ENCODE measurements at places on chromosomes 6 and 20.

- DNase-seq: no peak
Observed at GRCh38 chr20:44566811-44567210, 15.6 kb upstream of the PKIG start.

- DNase-seq: no peak
Observed at GRCh38 chr6:123420512-123420911, 216.2 kb downstream of the TRDN start.

- DNase-seq: peak; percentile 81
Observed at GRCh38 chr6:113103634-113104361, 753.3 kb upstream of the MARCKS start.

- no peak for DNase-seq
Observed at GRCh38 chr6:146594495-146594894, 4.3 kb upstream of the ADGB start.

- no peak for DNase-seq
Observed at GRCh38 chr20:19249106-19249879, 36.9 kb downstream of the SLC24A3 start.

- peak; percentile 32 for DNase-seq
Observed at GRCh38 chr6:166633732-166634535, 6.9 kb upstream of the RPS6KA2 start.

GRCh38 chr6:132962936-132963868 lies 148.8 kb downstream of the RPS12 start:
- DNase-seq: peak; percentile 51

DNA sequence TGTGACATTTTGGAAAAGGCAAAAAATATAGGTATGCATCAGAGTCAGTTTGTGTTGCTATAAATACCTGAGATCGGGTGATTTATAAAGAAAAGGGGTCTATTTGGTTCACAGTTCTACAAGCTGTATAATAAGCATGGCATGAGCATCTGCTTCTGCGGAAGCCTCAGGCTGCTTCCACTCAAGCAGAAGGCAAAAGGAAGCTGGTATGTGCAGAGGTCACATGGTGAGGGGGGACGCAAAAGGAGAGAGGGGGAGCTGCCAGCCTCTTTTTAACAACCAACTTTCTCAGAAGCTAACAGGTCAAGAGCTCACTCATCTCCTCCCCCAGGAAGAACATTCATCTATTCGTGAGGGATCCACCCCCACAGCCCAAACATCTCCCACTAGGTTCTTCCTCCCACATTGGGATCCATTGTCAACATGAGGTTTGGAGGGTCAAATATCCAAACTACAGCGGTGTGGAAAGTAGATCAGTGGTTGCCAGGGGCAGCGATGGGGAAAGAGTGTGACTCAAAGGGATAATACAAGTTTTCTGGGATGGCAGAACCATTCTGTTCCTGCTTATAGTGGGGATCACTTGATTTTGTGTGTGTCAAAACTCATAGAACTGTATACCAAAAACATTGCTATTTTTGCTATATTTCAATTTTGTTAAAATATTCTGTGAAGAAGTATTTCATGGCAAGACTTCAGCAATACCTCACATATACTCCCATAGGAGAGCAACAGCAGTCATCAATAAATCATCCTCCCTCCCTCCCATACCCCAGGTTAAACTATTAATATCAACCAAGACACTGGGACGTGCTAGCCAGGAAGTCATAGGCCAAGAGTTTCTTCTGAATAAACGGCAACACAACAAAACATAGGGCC lies 9.9 kb upstream of the FAM50B start:
- DNase-seq: peak; percentile 60

GRCh38 chr6:16688984-16689636 lies 72.2 kb downstream of the ATXN1 start:
- DNase-seq: peak; percentile 84

GRCh38 chr20:16035576-16035975 lies 537.7 kb downstream of the KIF16B start:
- no peak for DNase-seq

DNA sequence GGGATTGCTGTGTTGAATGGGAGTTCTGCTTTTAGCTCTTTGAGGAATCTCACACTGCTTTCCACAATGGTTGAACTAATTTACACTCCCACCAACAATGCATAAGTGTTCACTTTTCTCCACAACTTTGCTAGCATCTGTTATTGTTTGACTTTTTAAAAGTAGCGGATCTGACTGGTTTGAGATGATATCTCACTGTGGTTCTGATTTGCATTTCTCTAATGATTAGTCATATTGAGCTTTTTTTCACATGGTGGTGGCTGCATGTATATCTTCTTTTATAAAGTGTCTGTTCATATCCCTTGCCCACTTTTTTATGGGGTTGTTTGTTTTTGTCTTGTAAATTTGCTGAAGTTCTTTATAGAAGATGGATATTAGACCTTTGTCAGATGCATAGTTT lies 588.3 kb upstream of the ADGRB3 start:
- DNase-seq: no peak

GRCh38 chr6:89637960-89638319 lies 607 bp downstream of the LYRM2 start:
- DNase-seq: no peak

DNA sequence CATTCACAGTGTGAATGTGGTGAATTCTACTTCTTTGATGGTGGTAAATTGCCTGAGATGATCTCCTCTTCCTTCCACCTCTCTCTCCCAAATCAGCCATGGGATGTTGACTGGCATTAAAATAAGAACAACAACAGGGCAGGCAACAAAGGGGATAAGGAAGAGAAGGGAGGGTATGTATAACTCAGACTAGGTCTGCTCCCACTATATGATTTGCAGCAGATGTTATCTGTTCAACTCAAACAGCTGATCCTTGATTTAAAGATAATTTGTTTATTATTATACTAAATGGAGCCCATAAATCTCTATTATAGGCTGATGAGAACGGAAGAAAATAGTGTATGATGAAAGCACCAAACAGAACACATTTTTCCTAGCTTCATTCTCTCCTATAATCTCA lies 262.0 kb downstream of the BTBD3 start:
- no peak for DNase-seq

DNA sequence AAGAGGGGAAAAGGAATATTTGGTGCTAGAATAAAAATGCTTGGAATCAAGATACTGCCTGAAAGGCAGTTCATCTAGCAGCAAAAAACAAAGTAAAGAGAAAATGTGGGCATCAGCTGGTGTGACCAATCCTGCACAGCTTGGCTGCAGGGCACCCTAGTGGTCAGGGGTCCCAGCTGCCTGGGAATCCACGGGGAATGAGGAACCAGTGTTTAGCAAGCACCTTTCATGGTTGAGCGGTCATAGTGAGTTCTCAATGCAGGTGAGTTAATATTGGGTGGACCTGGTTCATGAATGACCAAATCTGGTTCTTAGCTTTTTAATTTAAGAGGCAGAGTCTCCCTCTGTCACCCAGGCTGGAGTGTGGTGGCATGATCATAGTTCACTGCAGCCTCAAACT lies 53.3 kb downstream of the CAP2 start:
- DNase-seq: no peak

DNA sequence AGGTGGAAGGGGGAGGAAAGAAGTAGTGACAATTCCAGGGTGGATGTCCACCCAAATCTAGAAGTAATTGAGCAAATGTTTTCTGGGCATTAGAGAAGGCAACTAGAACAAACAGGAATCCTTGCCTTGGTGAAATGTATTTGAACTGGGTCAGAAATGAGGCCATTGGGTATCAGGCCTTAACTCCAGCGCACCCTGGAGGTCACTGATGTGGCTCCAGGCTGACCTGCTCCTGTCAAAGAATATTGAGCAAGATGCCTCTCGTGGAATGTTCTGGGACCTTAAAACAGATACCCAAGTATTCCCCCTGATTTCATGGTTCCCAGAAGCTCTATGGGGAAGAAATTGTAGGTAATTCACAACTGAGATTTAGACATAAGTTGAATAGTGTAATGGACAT lies 6.9 kb downstream of the HLA-DPB1 start:
- DNase-seq: no peak

DNA sequence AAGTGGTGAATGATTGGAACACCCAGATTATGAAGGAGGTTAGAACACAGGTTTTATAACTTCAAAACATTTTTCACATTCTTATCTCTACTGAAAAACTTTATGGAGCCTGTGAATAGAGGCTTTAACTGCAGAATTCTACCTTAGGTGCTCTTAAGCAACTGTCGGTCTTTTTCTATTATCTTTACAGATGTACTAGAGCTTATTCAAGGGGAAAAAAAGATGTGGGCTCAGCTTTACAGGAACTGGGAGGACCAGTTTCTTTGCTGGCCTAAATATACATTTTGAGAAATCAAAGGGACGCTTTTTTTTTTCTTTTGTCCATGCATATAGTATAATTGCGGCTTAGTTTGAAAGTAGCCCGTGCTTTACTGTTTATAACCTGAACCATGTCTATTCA lies 58.9 kb downstream of the UST start:
- DNase-seq: no peak

GRCh38 chr6:32152769-32153563 lies 975 bp upstream of the PPT2 start:
- DNase-seq: peak; percentile 60

GRCh38 chr20:44714701-44715498 lies at the start of gene CCN5:
Gene CCN5 (plus strand): TSS chr20:44715369. CDS start chr20:44715391, 22 bp downstream.
- DNase-seq: peak; percentile 83

- DNase-seq: no peak
Observed at GRCh38 chr6:16576451-16577368, 184.6 kb downstream of the ATXN1 start.

GRCh38 chr20:64239449-64240242 lies 15.9 kb upstream of the PCMTD2 start:
- no peak for DNase-seq

DNA sequence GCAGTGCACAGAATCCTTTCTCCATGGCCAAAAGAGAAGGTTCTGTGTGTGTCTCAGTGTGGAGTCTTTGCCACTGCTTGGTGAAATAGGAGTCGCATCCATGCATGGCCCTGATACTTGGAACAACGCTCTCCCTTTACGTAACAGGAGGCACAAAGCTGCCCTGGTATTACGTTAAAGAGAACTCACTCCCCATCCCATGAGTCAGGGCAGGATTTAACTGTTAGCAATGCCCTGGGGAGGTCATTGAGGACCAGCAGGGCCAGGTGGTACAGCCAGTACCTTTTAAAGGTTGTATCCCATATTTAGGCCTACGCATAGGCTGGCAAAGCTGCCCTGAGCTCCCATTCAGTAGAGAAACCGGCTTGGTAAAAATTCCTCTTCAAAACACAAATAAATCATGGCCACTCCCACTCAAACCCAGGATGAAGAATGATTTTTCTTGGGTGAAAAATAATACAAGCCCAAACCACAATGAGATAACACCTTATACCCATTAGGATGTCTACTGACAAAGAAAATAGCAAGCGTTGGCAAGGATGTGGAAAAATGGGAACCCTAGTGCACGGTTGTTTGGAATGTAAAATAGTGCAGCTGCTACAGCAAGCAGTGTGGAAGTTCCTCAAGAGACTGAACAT lies 37.1 kb downstream of the MYLK4 start:
- no peak for DNase-seq

DNA sequence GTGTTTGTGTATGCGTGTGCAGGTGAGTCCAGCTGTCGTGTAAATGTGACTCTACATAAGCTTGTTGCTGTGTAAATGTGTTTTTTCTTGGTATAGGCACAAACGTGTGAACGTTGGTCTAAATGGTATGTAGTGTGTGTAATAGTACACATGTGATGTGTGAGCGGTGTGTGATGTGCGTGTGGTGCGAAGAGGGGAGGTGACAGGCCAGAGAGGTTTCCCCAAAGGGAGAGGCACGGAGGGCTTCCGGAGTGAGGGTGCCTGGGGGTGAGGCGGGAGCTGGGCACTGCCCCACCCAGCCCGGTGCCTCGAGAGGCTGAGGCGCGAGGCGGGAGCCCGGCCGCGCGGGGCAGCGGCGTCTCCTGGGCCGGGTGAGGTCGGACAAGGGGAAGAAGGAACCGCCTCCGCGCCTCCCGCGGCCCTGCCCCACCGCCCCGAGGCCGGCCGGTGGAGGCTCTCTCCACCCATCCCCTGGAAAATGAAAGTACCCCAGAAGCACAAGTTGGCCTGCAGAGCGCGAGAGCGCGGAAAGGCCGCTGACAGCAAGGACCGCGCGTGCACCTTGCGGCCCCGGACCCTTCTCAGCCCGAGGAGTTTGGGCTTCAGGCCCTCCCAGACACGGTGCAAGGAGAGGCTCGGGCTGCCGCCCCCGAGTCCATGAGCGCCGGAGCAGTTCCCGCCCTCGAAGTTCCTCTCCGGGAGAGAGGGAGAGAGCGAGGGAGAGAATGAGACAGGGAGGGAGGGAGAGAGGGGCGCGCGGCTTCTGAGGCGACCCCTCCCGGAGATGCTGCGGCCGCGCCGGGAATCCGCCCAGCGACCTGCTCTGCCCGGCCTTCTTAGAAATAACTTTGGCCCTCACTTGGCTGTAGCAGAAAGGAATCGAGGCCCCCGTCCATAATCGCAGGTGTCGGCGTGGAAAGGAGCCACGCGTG lies 43.2 kb upstream of the OSTM1 start:
- peak; percentile 57 for DNase-seq

DNA sequence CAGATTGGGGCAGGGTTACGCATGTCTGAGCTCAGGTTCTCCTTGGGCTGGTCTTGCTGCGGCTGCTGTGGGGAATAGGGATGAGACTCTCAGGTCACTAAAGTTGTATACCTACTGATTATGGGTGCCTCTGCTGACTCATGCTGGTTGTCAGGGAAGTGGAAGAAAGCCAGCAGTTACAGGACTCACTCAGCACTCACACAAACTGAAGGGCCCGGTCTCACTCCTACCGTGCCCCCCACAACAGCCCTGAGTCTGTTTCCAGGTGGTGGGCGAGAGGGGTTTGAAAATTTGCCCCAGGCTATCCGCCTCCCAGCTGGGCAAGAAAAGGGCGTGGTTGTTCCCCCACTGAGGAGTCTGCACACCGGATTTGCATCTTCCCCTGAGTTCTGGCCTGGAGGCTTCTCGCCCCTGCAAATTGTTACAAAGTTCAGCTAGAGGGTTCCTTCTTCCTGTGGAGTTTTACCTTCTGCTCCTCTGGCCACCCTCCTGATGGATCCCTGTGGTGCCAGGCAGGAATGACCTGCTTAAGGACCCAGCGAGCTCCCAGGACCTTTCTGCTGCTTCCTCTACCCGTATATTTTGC lies 659.2 kb downstream of the HDGFL1 start:
- peak; percentile 8 for DNase-seq

DNA sequence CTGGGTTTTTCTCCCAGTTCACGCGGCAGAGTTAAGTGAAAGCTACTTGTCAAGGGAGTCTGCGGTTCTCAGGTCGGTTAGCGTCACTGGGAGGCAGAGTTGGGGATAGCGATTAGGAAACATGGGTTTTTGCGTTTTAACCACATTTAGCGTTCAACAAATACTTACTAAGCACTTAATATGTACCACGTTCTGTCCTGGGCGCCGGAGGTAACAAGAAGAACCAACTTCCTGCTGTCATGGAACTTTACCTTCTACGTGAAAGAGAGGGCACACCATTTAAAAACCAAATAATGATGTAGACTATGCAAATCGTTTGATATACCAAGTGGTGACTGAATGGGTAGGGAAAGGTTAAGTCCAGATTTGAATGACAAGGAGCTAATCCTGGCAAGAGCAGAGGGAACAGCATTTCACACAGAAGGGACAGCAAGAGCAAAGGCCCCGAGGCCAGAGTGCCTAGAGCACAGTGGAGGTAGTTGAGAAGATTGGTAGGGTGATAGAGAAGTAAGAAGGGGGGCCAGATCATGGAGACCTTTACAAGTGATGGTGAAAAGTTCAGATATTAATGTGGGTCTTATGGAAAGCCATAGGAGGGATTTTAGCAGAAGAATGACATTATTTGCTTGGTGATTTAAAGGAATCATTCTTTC lies 744 bp downstream of the RIOK1 start:
- DNase-seq: no peak

- DNase-seq: no peak
Observed at GRCh38 chr6:139519571-139520031, 145.2 kb upstream of the CITED2 start.

All from EL (cell line).